Heart right ventricle (tissue), 16 donors: ENCODE measurements at places on chromosomes 3 and 15. TPM values are rescaled to one million over a fixed set of nuclear protein-coding genes. Genes with fewer than 3 reads are reported as not detected.

DNA sequence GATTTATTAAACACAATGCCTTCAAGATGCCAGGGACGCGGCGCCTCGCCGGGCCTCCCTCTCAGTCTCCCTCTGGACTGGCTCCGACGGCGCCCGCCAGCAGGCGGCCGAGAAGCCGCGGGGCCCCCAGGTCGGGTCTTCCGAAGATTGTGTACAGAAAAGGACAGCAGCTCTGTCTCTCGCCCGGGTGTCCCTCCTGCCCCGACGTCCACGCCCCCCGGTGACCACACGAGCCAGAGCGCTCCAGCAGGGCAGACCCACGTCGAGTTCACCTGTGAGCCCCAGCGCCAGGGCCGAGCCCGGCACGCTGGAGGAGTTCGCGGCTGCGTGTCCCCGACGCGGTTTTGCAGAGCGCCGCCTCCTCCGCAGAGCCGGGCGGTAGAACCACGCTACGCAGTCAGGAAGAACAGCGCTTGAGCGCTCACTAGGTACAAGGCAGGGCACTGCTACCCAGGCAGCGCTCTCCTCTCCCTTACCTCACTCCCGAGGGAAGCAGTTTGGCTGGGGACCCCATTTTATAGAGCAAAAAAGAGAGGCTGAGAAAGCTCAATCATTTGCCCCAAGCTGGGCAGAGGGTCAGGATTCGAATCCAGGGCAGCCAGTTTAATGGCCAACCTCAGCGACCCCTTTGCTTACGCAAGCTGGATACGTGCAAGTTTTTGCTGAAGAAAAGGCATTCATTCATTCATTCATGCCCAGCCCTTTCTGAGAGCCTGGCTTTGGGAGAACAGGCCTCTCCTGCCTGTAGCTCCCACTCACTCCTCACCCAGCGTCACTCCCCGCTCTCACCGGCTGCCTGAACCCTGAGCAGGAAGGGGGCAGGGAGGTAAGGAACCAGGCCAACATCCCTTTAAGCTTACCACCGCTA lies 3.0 kb upstream of the TLE3 start:
- peak; percentile 55 for DNase-seq

GRCh38 chr15:68424754-68425390 lies 7.1 kb downstream of the ITGA11 start:
- no peak for DNase-seq

DNA sequence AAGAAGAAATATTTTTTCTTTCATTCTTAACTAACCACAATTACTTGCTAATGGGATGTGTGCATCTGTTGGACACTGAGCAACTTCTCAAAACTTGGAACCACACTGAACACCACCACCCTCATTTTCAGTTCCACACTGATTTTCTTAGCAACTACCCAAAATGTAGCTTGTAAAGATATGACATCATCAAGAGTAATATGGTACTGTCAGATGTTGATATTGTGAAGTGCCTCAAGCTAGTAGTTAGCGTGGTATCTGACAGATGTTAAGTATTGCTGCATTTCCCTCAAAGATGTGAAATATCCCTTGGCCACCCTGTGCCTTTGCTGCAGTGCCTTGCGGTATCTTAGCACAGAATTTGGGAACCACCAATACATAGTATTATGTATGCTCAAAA lies 9.3 kb downstream of the RFTN1 start:
- no peak for DNase-seq

DNA sequence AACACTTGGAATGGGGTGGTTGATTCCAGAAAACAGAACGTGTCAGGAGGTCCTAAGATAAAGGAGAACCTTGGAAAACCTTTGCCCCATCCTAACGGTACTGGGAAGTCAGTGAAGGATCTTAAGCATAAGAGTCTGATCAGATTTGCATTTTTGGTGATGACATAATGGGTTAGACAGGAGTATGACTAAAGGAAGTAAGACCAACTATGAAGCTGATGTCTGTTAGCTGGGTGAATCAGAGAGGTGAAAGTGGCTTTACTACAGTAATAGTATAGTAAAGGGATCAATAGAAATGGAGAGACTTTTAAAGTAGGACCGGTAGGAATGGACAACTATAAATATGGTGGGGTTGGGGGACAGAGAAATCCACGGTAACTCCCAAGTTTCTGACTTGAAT lies 12.6 kb downstream of the GTF2A2 start:
- no peak for DNase-seq

The LRTM1 gene
- total RNA-seq, result not detected

DNA sequence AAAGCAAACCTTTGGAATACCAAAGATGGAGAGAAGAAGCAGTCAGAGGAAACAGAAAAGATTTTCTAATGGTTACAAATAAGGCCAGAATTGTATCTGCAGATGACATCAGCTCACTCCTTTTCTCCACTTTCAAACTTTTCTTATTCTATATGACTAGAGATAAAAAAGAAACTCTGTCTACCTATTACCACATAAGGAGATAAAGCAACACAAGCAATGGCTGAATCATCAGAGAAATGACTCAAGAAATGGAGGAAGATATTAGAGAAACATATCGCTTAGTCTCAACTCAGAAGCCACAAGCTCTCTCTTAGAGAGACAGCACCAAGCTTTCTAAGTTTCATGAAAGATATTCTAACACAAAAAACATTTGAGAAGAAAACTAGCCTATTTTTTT lies 784.0 kb downstream of the ZPLD1 start:
- DNase-seq, result no peak

The CADM2 gene
- total RNA-seq, result 0.81 TPM

The CCR3 gene
- total RNA-seq, result not detected

- no peak for DNase-seq
Measured at GRCh38 chr3:16437640-16438039, 75.9 kb downstream of the RFTN1 start.

GRCh38 chr3:188123170-188123905 lies 30.6 kb upstream of the LPP start:
- no peak for DNase-seq

GRCh38 chr15:25972141-25972675 lies 109.1 kb upstream of the ATP10A start:
- DNase-seq, result no peak

The SLC51B gene
- not detected for total RNA-seq
